ENCODE measurements at places on chromosomes 1 and 21.
A peak's percentile ranks its signal among the peaks of the same experiment; 100 is the strongest.

GRCh38 chr1:39104158-39105060 lies 78.3 kb downstream of the NDUFS5 start:
- DNase-seq: no peak

DNA sequence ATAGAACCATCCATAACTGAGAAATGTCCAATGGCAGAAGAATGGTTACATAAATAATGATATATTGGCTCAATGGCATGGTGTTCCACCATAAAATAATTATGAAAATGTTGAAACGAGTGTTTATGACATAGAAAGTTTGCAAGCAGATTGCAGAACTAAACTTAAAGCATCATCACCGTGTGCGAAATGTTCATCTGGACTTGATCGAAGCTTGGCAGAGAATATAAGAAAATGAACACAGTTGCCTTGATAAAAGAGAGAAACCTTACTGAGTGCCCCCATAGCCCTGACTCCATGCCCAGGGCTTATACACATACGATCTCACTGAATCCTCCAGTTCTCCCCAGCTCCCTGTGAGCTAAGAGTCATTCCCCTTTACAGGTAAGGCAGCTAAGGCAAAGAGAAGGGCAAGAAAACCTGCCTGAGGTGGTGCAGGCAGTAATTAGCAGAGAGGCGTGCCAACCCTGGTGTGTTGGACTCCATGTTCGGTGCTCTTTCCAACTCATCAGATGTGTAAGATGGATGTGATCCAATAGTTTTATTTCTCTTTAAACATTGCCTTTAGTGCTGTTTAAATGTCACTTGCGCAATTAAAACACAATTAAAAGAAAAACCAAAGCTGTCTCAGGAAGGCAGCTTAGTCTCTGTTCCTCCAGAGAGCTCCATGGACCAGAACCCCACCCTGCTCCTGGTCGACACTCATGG lies 21.8 kb upstream of the SPOCD1 start:
- DNase-seq: no peak

DNA sequence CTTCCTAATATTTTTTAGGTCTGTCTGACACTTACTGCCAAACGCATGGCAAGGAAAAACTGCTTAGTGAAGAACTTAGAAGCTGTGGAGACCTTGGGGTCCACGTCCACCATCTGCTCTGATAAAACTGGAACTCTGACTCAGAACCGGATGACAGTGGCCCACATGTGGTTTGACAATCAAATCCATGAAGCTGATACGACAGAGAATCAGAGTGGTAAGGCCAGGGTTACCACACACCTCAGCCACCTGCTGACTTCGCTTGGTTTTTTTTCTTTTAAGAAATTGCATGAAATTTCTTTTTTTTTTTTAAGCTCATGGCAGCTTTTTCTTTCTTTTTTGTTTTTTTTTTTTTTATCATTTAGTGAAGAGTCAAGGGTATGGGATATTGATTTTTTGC lies 17.2 kb downstream of the ATP1A1 start:
- DNase-seq: no peak

GRCh38 chr1:17890815-17891191 lies 135.7 kb downstream of the ACTL8 start:
- DNase-seq: no peak

DNA sequence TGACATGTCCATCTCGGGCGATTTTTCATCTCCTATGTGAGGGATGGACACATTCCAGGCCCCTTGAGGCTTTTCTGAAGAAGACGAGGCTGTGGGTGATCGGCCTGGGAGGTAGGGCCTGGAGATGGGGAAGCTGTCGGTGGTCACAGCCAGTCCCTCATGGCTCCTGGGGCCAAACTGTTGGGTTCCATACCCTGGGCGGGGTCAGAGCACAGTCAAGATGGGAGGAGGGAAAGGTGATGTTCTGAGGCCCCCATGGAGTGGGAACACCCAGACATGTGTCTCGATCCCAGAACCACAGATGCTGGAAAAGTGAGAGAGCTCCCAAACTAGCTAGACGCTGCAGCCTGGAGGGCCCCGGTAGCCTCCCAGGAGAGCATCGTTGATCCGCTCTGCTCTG lies 157.5 kb upstream of the C1orf174 start:
- DNase-seq: no peak

GRCh38 chr1:164928232-164928812 lies 369.3 kb downstream of the PBX1 start:
- no peak for DNase-seq

GRCh38 chr1:109617291-109617801 lies 2.1 kb downstream of the GNAT2 start:
- no peak for DNase-seq

DNA sequence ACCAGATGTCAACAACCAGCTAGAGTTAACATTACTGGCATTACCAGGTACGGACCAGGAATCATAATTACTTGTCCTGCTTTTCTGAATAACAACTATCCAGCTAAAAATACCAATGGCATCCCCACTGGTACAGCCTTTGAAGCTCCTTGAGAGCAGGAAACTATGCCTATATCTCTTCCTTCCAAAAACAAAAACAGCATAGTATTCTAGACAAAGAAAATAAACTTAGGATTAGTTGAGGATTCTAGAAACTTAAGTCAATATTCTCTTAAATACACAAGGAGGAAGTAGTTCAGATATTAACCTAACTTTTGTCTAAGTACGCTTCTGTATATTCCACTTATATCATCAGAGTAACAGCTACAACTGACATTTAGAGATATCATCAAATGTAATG lies 3.0 kb downstream of the FUBP1 start:
- no peak for DNase-seq

GRCh38 chr1:203534526-203534925 lies 40.6 kb downstream of the OPTC start:
- DNase-seq: no peak

GRCh38 chr1:15848929-15849774 lies 1.6 kb downstream of the SPEN start:
- peak; percentile 77 for DNase-seq

DNA sequence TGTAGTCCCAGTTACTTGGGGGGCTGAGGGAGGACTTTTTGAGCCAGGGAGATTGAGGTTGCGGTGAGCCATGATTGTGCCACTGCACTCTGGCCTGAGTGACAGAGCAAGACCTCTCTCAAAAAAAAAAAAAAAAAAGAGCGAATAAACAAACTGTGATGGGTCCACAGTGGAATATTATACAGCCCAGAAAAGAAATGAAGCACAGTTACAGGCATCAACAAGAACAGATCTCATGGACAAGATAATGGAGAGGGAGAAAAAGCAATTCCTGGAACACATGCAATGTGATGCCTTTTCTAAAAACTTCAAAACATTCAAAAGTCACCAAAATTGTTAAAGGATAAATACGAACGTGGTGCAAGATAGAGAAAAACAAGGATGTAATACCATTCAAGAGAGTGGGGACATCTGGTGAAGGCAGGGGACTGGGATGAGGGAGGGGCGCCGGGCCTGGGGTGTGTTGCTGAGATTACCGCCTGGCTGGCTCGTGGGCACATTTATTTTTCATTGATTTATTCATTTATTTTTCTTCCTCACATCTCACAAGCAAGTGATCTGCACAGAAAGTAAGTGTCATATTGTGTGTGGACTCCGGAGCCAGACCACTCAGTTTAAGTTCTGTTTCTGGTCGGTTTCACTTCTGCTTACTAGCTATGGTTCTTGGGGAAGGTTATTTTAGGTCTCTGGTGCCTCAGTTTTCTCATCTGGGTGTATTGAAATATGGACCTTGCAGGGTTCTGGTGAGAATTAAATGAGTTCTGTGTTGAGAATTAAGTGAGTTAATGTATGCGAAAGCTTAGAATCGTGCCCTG lies 30.1 kb downstream of the ABCG1 start:
- no peak for DNase-seq

GRCh38 chr1:21926065-21926464 lies 11.0 kb downstream of the HSPG2 start:
- DNase-seq: no peak

GRCh38 chr1:59532102-59532501 lies 235.2 kb downstream of the FGGY start:
- no peak for DNase-seq

- peak; percentile 72 for DNase-seq
Observed at GRCh38 chr1:24928689-24929397, 1.2 kb downstream of the RUNX3 start.

DNA sequence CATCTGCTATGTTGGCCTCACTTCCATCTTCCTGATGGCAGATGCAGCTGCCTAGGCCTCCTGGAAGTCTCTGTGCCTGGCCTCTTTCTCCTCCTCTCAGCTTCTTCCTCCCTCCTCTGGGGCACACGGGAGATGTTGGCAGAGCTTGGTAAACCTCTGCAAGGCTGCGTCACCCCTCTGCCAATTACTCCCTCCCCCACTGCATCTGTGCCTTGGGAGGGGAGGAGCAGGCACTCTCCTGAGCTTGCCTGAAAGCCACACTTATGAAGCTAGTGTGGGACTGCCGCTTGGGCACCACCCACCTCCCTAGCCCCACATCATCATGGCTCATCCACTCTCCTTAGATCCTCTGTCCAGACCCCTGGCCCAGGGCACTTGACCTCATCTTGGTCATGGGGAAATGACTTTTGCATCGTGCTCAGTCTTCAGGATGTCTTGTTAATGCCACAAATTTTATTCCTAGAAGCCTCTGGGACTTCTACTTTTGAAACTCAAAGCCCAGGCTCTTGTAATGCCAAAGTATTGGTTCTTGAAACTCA lies 7.3 kb upstream of the TMEM51 start:
- no peak for DNase-seq

DNA sequence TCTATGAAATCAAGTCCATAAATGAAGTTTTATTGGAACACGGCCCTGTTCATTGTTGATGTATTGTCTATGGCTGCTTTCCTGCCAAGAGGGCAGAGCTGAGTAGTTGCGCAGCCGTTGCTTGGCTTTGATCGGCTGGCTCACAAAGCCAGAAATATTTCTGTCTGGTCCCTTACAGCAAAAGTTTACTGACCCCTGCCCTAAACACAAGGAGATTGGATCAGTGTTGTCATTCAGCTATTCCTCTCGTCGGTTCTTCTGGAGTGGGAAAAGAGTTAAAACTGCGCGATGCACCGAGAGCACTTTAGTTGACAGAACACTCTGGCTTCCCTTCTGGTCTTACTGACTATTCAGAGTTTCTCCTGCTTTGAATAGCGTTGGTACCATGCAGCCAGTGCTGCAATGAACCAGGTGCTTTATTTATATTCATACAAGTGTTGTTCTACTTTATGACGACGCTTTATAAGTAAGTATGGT lies 868 bp downstream of the ZBTB40 start:
- DNase-seq: no peak

GRCh38 chr1:29828526-29829447 lies 592.5 kb downstream of the PTPRU start:
- no peak for DNase-seq

DNA sequence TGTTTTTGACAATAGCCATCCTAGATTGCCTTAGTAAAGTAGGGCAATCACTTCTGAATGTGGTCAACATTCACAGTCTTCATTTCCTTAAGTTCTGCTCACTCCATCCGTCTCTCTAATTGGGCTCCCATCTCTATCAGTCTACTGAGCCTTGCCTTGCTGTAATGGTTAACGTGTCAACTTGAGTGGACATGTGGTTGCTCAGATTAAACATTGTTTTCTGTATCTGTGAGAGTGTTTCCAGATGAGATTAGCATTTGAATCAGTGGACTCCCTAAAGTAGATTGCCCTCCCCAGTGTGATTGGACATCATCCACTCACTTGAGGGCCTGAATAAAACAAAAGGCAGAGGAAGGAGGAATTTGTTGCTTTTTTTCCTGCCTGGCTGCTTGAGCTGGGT lies 26.4 kb downstream of the C1orf216 start:
- no peak for DNase-seq

- DNase-seq: no peak
Observed at GRCh38 chr1:237171454-237172117, 129.6 kb downstream of the RYR2 start.

GRCh38 chr1:228271701-228272251 lies 63.9 kb downstream of the OBSCN start:
- DNase-seq: no peak

DNA sequence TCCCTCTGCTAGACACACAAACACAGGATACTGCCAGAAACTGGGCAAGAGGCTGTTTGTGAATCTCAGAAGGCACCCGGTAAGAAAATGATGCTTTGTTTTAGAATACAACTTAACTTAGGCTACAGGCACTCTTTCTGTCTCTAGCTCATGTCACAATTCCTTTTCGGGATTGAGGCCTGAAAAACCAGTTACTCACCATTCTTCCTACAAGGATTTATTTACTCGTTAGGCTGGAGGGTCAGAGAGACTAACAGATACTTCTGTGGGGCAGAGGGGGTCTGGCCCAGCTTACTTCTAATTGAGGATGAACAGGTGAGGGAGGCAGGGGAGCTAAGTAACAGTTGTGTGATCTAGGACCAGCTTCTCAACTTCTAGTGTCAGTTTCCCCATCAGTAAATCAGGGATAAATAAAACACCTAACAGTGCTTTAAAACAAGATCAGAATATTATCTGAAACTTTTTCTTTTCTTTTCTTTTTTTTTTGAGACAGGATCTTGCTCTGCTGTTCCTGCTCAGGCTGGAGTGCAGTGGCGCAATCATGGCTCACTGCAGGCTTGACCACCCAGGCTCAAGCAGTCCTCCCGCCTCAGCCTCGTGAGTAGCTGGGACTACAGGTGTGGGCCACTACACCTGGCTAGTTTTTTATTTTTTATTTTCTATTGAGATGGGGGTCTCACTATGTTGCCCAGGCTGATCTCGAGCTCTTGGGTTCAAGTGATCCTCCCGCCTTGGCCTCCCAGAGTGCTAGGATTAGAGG lies 31.9 kb downstream of the NFYC start:
- DNase-seq: no peak

DNA sequence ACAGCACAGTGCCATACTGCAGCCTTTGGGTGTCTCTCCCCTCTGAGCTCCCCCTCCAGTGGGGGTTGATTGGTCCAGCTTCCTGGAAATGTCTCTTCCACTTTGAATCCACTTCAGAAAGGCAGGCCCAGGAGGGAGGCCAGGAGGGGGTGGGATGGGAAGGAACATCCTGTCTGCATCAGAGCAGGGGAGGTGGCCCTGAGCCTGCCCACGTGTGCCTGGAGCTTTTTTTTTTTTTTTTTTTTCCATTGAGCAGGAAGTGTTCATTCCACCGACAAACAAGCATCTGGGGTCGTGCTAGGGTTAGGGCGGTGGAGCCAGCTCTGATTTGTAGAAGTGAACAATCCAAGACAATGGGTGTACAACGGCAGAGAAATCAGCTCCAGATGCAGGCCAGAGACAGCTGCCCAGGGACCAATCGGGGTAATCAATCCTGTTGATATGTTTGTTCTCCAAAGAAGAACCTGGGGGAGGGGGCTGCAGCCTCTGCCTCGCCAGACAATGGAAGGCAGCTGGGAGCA lies 93.3 kb downstream of the SSBP3 start:
- DNase-seq: no peak

DNA sequence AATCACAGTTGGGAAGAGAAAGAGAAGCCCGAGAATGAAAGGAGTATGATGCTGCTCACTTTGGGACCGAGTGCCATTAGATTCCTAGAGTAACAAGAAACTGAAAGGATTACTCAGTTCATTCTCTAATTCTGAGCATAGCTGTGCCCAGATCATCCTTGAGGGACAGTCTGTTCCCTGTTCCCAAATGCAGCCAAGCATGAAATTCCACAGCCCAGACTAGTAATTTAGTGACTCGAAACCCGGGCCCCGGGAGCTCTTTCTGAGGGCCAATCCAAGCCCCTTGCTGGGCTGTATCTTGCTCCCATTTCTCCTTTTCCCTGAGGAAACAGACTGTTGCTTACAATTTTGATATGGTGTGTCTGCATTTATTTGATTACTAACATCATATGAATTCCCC lies 30.0 kb upstream of the ETS2 start:
- DNase-seq: no peak

- no peak for DNase-seq
Observed at GRCh38 chr1:119799599-119800177, 11.6 kb downstream of the REG4 start.

GRCh38 chr1:15952317-15953258 lies 23.3 kb downstream of the ZBTB17 start:
- peak; percentile 22 for DNase-seq
